Bronchial epithelial cell (primary cell): ENCODE measurements at places on chromosomes 13 and 19. TPM values are rescaled to one million over a fixed set of nuclear protein-coding genes. Genes with fewer than 3 reads are reported as not detected.

DNA sequence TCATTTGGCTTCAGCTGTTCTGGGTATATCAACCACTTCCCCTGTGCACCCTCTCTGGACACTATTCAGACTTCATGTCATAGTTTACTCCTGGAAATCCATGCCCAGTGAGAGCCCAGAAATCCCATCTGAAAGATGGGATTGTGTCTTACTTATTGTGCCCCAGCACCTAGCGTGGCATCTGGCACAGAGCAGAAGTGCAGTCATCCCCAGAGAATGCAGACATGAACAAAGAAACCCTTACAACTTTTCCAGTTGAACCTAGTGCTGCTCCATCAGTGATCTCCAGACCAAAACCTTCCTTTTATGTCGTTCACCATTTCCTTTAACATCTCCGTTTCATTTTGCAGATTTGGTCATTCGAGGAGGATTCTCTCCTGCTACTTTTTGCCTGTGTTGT is 60.6 kb downstream of the MBNL2 start:
- no peak for DNase-seq

GRCh38 chr13:50677687-50678463 is 165.6 kb downstream of the DLEU7 start:
- no peak for DNase-seq

DNA sequence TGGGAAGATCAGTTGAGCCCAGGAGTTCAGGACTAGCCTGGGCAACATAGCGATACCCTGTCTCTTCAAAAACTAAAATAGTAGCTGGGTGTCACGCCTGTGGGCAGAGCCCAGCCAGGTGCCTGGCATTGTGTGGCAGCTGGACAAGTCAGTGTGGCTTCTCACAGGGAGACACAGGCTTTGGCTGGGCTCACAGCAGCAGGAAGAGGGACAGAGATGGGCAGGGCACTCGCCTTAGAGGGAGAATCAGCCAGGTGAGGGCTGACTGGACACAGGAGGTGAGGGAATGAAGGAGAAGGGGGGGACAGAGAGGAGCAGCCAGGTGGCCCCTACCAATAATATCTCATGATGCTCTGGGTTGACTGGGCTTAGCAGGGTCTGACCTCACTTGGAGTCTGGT is 3.3 kb downstream of the FAM32A start:
- DNase-seq = no peak

DNA sequence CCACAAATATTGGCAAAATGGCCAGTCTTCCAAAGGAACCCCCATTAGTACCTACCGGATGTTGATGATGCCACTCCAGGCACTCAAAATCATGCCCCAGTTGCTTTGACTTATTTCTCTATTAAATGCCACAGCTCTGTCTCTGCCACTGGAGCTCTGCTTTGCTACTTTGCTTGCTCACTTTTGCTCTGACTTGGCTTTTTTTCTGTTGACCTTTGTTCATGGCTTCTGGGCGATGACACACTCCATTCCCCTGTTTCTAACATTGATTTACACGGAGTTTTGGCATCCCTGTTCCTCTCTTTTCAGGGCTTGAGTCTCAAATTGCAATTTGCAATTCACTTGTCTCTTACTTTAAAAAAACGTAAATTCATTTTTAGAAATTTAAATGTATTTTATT is 217.1 kb upstream of the SPRY2 start:
- DNase-seq = no peak

GRCh38 chr19:51431124-51431523 is 13.7 kb upstream of the SIGLEC10 start:
- no peak for DNase-seq

DNA sequence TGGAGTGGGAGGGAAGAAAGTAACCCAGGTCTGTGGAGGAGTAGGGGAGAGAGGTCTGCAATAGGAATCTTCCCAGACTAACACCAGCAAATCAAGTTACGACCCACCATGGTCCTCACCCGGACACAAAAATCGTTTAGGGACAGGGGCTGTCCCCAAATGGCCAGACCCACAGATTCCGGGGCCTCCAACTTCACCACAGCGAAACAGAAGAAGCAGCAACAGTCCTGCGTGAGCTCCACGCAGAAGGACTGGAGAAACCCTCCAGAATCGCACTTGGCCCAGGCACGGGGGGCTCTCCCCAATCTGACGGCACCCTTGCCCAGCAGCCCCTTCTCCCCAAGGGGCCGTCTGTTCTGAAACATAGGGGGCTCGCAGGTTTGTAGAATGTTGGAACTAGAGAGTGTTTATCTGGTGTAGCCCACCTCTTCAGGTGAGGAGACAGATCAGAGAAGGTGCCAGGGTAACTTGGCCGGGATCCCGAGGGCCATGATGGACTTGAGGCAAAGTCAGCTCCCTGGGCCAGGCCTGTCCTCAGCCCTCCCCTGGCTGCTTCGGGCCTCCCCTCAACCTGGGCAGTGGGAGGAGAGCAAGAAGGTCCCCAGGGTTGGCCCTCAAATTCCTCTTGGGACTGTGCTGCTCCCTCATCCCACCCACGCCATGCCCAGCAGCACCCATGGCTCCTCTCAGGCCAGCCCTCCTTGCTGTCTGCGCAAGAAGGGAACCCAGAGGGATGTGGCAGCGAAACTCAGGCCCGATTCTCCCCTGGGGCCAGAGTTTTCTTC is 82.5 kb upstream of the GPR183 start:
- DNase-seq = no peak

- no peak for DNase-seq
Measured at GRCh38 chr19:34310494-34310981, 54.5 kb upstream of the GPI start.

- no peak for DNase-seq
Measured at GRCh38 chr13:23999424-23999823, 102.1 kb upstream of the C1QTNF9B start.

DNA sequence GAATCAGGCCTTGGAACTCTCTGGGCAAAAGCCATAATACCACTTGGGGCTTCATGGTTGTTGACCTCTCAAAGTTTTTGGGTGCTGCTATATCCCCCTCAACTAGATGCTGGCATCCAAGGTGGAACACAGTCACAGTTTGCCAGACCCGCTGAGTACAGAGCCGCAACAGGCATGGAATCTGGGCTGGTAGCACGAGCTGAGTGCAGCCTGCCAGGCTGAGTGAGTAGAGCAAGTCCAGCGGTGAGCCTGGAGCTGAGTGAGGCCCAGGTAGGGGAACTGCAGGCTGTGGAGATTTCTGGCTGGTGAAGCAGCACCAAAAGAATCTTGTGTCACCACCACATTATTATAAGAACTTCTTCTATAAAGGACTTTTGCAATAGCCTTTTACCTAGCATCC is 192.6 kb downstream of the PCDH17 start:
- no peak for DNase-seq

Gene ZNF208
- 0.79 and 1.3 TPM in 2 replicates for total RNA-seq
